ENCODE measurements at places on chromosomes 3 and 15. TPM values are rescaled to one million over a fixed set of nuclear protein-coding genes. Genes with fewer than 3 reads are reported as not detected.

- DNase-seq = no peak
Observed at GRCh38 chr3:11140713-11141104, 13.6 kb upstream of the HRH1 start.

- no peak for DNase-seq
Observed at GRCh38 chr15:63453186-63453905, 51.0 kb upstream of the USP3 start.

GRCh38 chr3:177574222-177574856, 377.1 kb upstream of the TBL1XR1 start:
- no peak for DNase-seq

DNA sequence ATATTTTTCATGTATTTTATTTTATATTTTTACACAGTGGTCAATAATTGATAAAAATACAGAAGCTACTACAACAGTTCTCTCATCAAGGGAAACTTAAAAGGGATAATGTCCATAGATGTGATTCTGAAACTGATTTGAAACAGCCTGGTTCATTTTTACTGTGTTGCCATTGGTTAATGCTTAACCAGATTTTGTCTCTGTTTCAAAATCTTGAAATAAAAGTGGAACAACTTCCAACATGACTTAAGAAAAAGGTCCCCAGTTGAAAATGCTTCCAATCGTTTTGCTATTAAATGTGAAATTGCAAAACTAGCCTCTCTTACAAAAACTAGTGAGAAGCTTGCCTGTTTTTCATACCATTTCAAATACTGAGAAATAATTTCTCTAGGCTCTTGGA, 240.7 kb downstream of the LPP start:
- DNase-seq = no peak

GRCh38 chr15:44781128-44781810, 44.9 kb downstream of the TRIM69 start:
- no peak for DNase-seq

DNA sequence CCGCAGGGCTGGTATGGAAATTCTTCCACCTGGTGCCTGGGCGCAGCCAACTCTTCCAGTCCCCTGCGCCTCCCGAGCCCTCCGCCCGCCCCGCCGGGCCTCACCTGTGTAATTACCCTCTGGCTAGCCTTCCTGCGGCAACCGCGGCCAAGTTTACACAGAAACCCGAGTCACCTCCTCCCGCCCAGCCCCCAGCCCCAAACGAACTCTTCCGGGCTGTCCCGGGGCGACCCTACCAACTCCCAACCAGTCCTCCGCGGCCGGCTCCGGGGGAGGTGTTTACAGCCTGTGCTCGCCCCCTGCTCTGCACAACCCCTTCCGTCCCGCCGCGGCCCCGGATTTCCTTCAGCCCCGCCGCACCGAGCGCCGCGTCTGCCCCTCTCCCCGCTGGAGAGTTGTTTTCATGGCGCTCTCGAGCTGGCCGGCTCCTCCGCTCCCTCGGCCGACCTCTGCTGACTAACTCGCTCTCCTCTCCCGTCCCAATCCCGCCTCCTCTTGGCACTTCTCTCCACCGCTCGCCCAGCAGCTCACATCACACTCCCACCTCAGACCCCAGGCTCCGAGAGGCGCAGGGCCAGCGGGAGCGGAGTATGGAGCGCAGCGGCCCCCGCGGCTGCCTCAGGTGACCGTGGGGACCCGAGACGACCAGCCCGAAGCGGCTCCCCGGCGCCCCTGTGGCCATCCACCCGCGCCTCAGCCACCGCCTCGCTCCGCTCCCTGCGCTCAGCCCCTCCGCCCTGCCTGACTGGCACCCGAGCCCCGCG, 538 bp downstream of the ATOSA start:
- DNase-seq = peak; percentile 60

DNA sequence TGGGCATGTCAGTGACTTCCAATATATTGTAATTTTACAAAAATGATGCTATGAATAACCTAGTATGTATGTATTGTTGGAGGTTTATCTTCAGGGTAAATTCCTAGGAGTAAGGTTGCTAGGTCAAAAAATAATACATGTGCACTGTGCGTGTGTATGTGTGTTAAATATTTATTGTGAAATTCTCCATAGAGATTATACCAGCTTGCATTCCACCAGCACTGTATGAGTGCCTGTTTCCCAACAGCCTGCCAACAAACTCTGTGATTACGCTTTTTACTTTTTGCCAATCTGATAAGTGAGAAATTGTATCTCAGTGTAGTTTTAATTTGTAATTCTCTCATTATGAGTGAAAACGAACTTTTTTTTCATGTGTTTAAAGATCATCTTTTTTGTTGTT, 12.6 kb upstream of the IGF2BP2 start:
- no peak for DNase-seq

DNA sequence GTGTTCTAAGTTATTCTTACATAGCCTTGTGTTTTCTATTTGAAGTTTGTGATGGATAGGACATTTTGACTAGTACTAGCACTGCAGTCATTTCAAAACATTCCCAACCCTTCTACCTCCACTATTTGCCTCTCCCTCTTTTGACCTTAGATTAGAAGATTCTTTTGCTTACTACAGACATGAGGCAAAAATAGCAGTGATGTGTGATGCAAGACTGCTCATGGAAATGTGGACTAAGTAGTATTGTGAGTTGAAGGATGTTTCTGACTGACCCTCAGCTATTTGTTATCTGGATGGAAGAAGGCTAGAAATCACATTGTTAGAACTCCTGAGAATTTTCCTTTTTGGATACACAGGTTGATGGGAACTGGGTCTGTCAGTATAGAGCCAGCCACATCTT, 45.9 kb downstream of the ATP2C1 start:
- no peak for DNase-seq

GRCh38 chr15:88400591-88401250, 66.5 kb downstream of the MRPL46 start:
- DNase-seq = no peak

- no peak for DNase-seq
Observed at GRCh38 chr15:64568765-64569164, 108.4 kb downstream of the ZNF609 start.

DUOX2 gene
- total RNA-seq = not detected

GRCh38 chr15:97126553-97127233, 796.2 kb downstream of the NR2F2 start:
- DNase-seq = no peak

- DNase-seq = peak; percentile 61
Observed at GRCh38 chr15:65824031-65824743, 32.1 kb upstream of the DENND4A start.

GRCh38 chr15:89088605-89089315, 504 bp downstream of the ABHD2 start:
- peak; percentile 50 for DNase-seq

ITIH3 gene
- not detected for total RNA-seq

DNA sequence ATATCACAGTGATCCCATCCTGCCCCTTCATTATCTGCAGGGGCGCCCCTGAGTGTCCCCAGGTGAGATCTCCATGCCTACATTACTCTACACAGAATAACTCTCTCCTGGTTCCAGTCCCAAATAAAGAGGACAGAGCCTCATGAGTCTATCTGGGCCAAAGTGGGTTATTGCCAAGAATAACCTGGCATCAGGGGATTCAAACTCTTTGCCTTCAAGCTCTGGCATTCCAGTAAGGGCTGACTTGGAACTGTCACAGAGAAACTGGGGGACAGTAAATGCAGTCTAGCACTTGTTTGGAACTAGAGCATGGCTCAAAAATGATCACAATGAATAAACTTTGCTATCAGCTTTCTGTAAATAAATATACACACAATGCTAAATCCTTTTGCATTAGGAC, 30.3 kb downstream of the GJD2 start:
- no peak for DNase-seq

GRCh38 chr3:10648181-10648580, 142.8 kb upstream of the ATP2B2 start:
- no peak for DNase-seq

GRCh38 chr3:106302451-106303221, 433.8 kb upstream of the CBLB start:
- no peak for DNase-seq

DNA sequence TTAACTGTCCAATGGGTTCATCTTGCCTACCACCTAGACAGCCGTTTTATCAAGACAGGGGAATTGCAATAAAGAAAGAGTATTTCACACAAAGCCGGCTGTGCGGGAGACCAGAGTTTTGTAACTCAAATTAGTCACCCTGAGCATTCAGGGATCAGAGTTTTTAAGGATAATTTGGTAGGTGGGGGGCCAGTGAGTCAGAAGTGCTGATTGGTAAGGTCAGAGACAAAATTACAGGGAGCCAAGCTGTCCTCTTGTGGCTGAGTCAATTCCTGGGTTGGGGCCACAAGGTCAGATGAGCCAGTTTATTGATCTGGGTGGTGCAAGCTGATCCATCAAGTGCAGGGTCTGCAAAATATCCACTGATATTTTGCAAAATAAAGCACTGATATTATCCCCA, 29.9 kb upstream of the GPD1L start:
- no peak for DNase-seq

DNA sequence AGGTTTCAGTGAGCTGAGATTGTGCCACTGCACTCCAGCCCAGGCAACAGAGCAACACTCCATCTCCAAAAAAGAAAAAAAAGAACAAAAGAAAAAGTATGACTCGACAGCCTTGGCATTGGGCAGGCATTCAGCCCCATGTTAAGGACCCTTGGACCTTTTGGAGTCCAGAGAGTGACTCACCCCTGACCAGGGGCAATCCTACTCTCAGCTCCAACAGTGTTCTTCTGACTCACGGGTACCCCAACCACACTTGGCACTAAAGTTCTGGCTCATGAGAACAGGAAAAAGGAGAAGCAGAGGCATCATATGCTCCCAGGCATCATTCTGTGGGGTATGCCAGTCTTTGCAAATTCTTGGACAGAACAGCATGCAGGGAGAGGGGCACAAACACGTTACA, 252.4 kb upstream of the HES1 start:
- no peak for DNase-seq

SCAANT1 gene
- total RNA-seq = not detected

GRCh38 chr15:88049506-88049905, 207.0 kb downstream of the NTRK3 start:
- DNase-seq = no peak

GRCh38 chr3:14224895-14225294, 46.3 kb downstream of the LSM3 start:
- no peak for DNase-seq

- DNase-seq = no peak
Observed at GRCh38 chr15:88401996-88402656, 65.1 kb downstream of the MRPL46 start.

GRCh38 chr3:94524102-94524919, 461.4 kb downstream of the NSUN3 start:
- no peak for DNase-seq

PRICKLE2 gene
- 0.25 TPM for total RNA-seq

ATP1B3 gene
- total RNA-seq = 45.6 TPM

- no peak for DNase-seq
Observed at GRCh38 chr15:77542491-77543001, 90.2 kb downstream of the LINGO1 start.

CSTA gene
- total RNA-seq = not detected

DNA sequence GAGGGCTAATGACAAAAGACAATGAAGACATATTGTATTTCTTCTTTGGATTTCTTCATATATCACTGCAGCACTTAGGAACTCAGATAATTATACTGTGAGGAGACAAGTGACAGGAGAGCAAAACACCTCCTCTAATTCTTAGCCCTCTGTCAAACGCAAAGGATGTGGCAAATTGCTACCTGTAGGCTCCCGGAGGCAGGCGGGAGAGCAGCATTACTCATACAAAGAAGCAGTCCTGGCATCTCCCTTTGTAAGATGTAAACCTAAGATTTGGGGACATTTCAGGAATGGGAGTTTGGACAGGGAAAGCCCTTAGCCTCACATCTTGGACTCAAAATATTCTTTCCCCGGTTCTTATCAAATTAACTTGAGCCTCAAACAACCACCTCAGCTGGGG, 460.8 kb downstream of the SOX2 start:
- DNase-seq = no peak

DUOXA2 gene
- total RNA-seq = not detected

DNA sequence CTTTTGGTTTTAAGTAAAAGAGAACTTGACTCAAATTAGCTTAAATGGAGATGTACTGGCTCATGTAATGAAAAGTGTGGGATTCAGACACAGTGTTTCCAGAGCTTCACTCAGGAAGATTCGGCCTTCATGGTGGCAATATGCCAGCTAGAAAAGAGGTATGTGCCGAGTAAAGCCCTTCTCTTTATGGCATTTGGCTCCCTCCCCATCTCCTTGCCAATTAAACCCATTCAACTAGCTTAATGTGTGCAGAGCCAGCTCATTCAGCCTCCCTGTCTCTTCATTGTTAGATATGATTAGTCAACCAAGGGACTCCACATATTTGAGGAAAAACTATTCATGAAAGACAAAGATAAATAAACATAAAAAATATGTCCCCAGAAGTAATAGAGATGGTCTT, 15.0 kb upstream of the TRANK1 start:
- no peak for DNase-seq

GRCh38 chr15:97036301-97036700, 705.8 kb downstream of the NR2F2 start:
- no peak for DNase-seq
